HuH-7.5 (cell line): ENCODE measurements at places on chromosomes 4 and X.

GRCh38 chrX:114508756-114509155 is 75.1 kb upstream of the HTR2C start:
- DNase-seq: no peak

GRCh38 chr4:53713767-53714166 is 122.5 kb upstream of the LNX1 start:
- DNase-seq: no peak

DNA sequence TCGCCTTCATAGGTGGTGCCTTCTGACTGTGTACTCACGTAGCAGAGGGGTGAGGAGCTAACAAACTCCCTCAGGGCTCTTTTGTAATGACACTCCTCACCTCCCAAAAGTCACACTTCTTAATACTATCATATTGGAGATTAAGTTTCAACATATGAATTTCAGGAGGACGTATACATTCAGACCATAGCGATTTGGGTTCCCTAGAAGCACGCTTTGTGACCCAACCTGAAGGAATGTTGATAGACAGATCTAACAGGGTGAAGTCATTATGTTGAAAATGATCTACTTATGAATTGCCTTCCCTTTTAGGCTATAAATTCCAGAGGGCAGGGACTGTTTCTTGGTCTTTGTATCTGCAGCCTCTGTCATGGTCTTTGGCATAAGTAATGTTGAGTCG is 3.2 kb upstream of the KLHL34 start:
- no peak for DNase-seq

GRCh38 chr4:90544532-90545045 is 417.4 kb downstream of the CCSER1 start:
- DNase-seq: no peak

DNA sequence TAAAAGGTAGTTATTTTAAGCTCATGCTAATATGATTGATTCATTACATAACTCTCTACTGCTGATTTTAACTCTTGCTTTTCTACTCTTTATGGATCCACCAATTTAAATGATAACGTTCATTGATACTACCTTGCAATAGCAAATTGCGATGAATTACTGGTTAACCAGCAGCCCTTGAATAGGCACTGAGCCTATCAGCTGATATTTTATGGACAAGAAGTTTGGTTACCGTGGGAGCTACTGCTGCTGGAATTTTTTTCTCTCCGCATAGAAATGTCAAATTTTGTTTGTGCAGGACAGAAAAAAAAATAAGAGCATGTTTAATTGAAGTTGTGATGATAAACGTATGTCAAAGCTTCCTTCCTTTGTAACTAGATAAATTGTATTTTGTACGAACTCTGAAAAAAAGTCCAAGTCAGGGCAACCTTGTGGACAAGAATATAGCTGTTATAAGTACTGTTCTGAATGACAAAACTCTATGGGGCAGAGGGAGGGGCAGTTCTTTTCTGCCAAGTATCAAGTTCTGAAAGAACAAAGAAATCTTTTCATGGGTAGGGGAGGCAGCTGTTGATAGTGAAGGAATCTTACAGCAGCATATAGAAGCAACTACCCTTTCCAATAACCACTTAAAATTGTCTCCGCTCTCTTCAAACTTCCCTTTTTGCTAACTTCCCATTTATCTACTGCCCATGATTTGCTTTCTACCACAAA is 434.9 kb upstream of the PABPC4L start:
- DNase-seq: no peak

- no peak for DNase-seq
Measured at GRCh38 chr4:185589067-185589836, 53.9 kb upstream of the PDLIM3 start.

DNA sequence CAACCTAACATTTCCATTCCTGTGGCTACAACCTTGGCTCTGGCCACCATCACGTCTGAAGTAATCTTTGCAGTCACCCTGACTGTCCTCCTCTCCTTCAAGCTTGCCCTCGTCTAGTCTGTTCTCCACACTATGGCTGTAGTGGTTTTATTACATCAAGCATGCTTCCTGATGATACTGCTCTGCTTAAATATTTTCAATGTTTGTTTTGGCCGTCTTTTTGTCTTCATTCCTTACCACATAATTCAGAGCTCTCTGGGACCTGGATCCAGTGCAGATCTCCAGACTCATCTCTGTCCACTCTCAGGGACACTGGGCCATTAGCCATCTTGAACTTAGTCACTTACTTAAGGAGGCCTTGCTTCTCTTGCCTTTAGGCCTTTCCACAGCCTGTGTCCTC is 27.7 kb upstream of the FREM3 start:
- no peak for DNase-seq
